ENCODE measurements at places on chromosomes 1 and 21.

- no peak for DNase-seq
Measured at GRCh38 chr1:56295949-56296929, 283.1 kb downstream of the PLPP3 start.

DNA sequence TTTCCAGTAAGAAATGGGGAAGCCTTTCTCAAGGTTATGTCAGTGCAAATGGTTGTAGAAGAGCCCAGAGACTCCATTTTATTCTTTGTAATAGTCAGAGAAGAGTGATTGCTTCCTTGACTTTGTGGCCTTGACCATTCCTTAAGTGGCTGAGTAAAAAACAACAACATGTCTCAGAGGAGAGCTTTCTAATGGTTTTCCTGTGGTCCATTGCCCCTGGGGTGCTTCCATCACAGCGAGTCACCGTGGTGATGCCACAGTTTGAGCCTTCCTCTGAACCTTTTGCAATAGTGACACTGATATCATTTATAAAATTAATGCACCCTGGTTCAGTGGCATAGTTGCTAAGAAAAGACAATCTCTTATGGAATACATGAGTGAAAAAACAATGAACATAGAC is 38.6 kb downstream of the PAPPA2 start:
- no peak for DNase-seq

- DNase-seq: no peak
Measured at GRCh38 chr1:211259638-211260126, 516 bp downstream of the RCOR3 start.

GRCh38 chr1:5579966-5580365 is 412.3 kb downstream of the NPHP4 start:
- DNase-seq: no peak

DNA sequence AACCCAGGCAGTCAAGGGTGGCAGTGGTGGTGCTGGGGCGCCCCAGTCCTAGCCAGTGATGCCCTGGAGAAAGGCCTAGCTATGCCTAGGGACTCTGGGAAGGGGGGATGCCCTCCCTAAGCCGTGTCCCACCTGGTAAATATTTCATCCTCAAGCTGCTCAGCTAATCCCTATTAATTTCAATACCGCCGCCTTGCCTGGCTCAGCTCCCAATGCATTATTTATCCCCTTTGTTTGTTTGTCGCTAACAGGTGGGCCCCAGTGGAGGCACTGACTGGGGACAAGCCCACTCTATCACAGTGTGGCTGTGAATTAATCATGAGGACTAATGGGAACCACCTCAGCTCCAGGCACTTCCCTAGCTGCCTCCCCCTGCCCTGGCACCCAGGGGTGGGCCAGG is 22.5 kb downstream of the DMAP1 start:
- DNase-seq: no peak

DNA sequence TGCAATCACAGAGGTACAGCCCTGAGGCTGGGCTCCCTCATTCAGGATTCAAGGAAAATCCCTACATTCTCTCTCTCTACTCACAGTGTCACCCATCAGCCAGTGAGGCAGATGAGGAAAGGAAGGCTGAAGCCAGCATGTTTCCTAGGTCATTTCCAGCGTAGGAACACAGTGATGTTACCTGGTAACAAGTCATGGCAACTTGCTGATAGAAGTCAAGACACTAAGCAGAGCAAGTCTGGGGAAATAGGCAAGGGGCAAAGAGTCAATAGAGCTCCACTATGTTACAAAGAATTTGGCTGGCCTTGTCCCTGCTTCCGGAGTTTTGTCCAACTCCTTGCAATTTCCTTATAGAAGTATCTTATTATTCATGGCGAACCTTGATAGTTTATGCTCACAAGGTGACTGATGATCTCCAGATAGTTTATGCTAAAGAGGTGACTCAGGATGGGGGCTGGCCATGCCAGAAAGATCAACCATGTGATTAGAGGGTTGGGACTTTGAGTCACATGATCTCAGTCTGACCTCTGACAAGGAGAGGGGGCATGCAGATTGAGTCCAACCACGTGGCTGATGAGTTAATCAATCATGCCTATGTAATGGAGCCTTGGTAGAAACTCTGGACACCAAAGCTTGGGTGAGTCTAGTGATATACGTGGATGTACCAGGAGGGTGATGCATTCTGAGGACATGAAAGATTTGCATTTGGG is 51.1 kb downstream of the SUSD4 start:
- DNase-seq: no peak

- no peak for DNase-seq
Measured at GRCh38 chr1:107326824-107327445, 186.1 kb downstream of the NTNG1 start.

- no peak for DNase-seq
Measured at GRCh38 chr1:54144366-54144765, 8.4 kb downstream of the CDCP2 start.

DNA sequence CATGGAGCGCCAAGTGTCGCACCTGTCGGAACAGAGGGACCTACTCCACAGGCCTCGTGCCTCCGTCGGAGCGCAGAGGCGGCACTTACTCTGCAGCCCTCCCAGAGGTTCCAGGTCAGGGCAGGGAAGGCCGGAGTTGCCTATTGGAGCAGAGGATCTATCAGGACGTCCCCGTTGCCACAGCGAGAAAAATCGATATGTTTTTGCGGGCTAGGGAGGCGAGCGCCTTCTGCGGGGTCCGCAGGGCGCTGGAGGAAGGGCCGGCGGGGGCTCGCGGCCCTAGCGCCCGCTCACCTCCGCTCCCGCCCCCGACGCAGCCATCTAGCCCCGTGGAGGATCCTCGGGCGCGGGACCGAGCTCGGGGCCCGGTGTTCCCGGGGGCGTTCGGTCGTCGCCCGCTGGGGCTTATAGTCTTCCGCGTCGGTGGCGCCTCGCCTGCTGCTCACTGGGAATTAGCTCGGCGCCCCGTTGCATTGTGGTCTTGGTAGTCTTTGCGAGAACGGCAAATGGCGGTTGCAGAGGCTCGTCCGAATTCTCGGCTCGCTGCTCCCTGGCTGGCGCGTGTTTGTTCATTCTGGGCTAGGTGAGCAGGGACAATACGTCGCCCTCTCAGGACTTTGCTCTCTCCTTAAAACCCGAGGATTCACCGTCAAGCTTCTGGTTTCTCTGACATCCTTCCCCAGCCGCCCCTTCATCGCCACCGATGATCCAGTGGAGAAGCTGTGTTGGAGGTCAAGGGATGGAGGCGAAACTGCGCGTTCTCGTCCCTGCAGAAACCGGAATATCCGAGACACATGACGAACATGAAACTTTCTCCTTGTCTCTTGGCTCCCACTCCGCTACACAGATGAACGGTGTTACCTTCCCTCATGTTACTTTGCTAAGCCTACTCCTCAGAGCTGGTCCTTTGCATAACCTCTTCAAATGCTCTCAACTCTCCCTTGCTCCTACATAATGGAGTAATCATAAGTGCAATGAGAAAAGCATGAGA is at the start of gene JTB:
JTB (minus strand) TSS at position 425 of the 991 bp plus-strand sequence; CDS start at position 3, 422 bp downstream.
- DNase-seq: peak; percentile 88

DNA sequence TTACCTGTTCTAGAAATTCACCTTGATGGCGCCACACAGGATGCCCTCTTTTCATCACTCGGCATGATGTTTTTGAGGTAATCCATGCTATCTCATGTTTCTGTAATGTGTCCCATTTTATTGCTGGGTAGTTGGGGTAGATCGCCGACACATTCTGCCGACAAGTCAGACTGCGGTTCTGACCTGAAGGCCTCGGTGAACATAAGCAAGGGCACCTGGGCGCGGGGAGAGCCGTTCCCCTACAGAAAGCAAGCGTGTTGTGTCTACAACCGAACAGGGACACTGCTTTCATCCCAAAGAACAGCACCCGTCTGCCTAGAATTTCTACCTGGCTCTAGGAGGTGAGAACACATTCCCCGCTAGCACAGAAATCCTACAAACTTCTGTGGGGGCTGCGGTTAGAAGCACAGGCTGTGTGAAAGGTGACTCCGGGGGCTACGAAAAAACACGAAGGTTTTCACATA is 149.2 kb downstream of the PPIAL4G start:
- no peak for DNase-seq

- DNase-seq: no peak
Measured at GRCh38 chr1:36612881-36613280, 130.2 kb upstream of the CSF3R start.

DNA sequence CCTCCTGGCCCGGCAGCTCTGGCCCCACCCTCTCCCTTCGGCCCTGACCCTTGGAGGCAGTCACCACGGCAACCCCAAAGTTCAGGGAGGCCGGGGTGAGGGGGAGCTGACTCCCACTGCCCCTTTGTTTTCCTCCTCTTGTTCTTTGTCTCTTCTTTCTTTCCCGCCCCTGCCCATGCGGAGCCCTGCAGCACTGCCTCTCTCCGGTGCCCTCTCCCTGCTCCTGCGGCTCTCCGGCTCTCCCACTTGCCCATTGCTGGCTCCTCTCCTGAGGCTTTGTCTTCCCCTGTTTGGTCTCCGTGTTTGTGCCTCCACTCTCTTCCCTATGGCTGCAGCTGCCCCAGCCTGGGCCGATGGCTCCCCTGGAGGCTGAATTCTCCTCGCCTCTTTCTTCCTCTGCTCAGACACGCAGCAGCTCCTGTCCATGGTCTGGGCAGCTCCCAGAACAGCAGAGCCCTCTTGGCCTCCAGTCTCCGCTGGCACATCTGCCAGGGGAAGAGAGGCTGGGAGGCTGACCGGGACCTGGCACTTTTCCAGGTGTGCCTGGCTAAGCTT is 5.8 kb downstream of the CELSR2 start:
- peak; percentile 43 for DNase-seq

GRCh38 chr1:110857964-110858948 is 14.7 kb upstream of the CD53 start:
- DNase-seq: no peak

DNA sequence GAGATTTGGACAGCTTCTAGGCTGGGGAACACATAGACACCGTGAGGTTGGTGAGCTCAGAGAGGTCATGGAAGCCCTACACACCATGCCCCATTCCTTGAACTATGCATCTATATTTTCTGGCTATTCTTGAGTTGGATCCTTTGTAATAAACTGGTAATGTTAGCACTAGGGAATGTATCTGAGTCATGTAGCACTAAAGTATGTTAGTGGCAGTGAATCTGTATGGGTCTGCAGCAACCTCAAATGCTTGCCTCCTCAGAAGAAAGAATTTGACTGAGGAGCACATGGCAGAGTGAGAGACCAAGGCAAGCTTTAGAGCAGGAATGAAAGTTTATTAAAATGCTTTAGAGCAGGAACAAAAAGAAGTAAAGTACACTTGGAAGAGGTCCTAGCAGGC is 43.7 kb upstream of the LRRC7 start:
- no peak for DNase-seq

- no peak for DNase-seq
Measured at GRCh38 chr1:207151920-207152319, 47.9 kb downstream of the C4BPA start.

GRCh38 chr1:184616504-184616903 is 138.2 kb downstream of the EDEM3 start:
- DNase-seq: no peak

DNA sequence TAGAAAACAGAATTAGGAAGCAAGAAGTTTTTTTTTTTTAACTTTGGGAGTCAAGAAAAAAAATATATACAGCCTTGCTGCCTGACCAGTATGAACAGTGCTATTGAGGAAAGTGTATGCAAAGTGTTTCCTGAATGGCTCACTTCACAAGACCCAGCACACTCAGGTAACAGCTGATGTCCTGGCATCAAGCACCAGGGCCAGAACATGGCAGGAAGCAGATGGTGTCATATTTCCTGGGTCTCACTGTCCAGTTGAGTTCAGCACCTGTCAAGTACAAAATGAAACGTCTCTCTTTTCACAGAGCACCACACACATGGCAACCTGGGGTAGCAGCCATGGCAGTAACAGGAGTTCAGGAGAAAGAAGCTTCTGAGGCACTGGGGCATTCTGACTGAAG is 372.3 kb downstream of the TTLL7 start:
- DNase-seq: no peak

DNA sequence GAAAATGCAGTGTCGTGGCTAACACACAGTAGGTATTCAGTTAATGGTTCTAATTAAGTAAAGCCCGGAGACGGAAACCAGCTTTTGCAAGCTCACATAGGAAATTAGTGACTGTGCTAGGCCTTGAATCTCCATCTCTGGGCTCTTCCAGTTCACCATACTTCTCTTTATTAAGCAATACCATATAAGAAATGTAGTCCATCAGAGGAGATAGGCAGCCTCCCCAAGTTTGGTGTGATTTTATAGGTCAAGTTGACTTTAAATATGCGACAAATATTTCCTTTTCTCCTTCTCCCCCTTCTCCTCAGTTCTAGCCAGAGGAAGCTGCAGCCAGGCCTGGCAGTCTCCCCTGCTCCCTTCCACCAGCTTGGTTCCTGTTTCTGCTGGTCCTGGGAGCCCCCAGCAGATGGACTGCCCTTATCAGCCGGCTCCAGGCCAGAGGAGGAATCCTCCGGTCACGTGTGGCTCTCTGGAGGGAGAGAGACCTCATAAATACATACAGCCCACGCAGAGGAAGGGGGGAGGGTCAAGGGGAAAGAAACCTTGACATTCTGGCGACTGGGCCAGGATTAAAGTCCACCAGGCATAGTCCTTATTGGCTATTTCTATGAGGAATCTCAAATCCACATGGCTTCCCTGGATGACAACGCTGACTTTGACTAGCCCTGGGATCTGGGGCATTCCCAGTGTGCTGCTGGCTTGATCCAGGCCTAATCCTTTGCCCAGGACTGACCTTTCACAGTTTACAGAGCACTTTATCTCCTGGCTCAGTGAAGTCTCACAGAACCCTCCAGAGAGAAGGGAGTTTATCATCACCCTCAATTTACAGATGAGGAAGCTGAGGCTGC is 115.1 kb upstream of the JUN start:
- DNase-seq: peak; percentile 90

GRCh38 chr1:235327559-235328270 is at the start of gene ARID4B:
Gene ARID4B, minus strand, starts transcription at chr1:235328179. Its CDS starts 1,260 bp downstream, at chr1:235326919.
- no peak for DNase-seq

DNA sequence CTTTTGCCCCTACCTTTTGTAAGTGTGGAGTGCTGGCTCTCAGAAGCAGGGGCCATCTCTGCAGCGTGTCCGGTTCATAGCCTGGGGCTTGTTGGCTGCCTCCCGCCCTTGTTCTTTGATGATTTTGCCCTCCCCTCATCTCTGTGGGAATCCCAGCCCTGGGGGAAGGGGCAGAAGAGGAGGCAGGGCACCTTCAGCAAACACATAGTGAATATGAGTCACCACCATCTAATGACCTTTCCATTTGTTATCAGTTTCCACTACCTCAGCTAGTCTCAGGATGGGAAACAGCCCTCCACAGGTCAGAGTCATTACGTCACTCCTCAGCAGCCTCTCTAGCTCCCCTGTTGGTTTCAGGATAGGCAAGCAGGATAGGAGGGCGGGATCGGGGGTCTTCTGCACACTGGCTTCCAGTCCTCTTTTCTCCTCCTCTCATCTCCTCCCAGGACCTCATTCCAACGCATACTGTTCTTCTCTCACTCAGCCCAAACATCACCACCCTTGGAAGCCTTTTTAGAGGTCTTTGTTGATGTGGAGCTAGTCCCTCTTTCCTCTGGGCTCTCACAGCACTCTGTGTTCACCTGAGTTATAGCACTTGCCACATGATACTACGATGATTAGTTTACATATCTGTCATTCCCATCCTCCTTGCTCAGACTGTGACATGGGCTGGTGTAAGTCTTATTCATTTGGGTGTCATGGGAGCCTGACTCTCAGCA is 15.8 kb downstream of the GADD45A start:
- DNase-seq: no peak

DNA sequence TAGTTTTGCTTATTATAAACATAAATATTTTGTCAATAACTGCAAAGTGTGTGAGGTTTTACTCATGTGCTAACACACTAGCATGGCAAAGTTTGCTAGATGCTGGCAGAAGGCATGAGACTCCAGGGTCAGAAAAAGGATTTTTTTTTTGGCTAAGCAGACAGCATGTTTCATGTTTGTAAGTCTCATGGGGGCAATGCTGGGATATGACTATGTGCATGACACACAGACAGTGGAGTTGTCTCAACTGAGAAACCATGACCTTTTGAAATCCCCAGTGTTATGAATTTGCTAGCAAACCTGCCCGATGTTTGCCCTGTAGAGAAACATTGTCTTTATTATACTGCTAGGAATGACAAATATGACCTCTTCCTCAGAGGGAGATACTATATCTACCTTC is 448.2 kb downstream of the BRINP3 start:
- no peak for DNase-seq

Data from kidney (tissue), 22 donors.